ENCODE measurements at places on chromosomes 4 and X.

DNA sequence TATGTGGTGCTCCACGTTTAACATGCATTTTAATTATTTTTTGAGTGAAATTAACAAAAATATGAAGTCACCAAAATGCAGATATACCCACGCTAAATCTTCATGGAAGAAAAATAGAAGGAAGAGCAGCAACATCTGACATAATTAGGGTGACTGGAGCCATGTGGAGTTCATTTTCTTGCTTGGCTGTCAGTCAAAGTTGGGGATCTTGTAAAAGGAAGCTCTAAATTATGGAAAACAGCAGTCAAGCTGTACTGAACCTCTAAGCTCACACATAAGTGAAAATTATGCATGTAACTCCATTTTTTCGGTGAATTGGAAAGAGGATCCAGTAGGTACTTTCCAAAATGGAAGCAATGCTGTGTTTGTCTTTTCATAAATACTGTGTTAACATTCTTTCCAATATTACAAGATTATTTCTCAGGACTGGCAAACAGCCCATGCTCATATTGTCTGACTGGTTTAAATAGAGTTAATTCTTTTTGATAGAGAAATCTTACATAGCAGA lies 9.7 kb upstream of the PDGFC start:
- DNase-seq = no peak

DNA sequence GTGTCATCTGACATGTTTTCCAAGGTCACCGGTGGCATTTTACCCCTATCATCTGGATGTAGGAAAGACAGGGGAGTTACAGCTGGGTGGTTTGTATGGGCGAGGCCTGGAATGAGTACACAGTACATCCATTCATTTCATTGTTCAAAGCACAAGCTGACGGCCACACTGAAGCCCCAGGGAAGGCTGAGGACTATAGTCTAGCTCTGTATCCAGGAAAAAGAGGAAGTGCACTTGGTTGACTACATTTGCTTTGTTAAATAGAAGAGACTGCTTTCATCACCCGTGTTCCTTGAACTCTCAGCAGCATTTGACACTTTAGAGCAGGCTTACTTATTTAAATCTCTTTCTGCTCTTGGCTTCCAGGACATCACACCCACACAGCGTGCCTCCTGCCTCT lies 1041.0 kb upstream of the TENM3 start:
- no peak for DNase-seq

DNA sequence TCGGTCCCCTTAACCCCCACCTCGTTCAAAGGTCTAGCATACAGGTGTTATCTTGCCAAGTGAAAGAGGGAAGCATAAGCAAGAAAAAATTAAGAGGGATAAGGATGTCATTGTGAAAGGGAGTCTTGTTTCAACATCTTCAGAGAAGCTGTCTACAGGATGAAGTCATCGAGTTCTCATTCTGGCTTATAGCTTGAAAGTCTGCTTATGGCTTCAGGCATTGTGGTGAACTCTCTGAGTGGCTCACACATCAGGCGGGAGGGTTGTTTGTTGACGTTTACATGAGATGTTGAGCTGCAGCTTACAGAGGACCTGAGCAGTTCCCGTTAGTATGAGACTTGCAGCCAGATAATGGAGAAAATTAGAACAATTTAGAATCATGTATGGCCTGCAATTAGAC lies 16.6 kb downstream of the MAGEA9B start:
- no peak for DNase-seq

GRCh38 chrX:19280636-19281035 lies 63.1 kb upstream of the PDHA1 start:
- no peak for DNase-seq

GRCh38 chr4:40241941-40242340 lies 45.1 kb downstream of the RHOH start:
- DNase-seq = no peak
